Fibroblast of lung (primary cell): ENCODE measurements at places on chromosomes 7 and 10. TPM values are rescaled to one million over a fixed set of nuclear protein-coding genes. Genes with fewer than 3 reads are reported as not detected.
A peak's percentile ranks its signal among the peaks of the same experiment; 100 is the strongest.

DNA sequence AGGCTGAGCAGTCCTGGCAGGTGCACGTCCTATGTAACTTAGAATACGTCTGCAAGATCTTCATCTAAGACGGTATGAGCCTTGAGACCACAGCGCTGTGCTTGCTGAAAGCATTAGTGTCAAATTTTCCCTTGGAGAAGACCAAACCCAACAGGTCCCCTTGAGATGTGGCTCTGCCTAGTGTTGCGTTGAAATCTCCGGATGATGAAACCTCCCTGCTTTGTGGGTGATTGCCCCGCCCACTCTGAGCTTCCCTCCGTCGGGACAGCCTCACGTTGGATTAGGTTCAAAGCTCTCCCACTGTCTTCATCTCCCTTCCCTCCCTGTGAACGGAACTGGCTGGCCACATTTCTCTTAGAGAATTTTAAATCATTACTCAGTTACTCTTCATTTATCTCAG lies 102.0 kb downstream of the ADARB2 start:
- no peak overlapping the region for H3K27ac ChIP-seq
- no peaks in the 10 kb centered on the region for H3K27me3 ChIP-seq
- H3K4me3 ChIP-seq = no peak overlapping the region
- DNase-seq = no peak
- H3K36me3 ChIP-seq = no peaks in the 10 kb centered on the region
- H3K4me1 ChIP-seq = no peaks in the 10 kb centered on the region

DNA sequence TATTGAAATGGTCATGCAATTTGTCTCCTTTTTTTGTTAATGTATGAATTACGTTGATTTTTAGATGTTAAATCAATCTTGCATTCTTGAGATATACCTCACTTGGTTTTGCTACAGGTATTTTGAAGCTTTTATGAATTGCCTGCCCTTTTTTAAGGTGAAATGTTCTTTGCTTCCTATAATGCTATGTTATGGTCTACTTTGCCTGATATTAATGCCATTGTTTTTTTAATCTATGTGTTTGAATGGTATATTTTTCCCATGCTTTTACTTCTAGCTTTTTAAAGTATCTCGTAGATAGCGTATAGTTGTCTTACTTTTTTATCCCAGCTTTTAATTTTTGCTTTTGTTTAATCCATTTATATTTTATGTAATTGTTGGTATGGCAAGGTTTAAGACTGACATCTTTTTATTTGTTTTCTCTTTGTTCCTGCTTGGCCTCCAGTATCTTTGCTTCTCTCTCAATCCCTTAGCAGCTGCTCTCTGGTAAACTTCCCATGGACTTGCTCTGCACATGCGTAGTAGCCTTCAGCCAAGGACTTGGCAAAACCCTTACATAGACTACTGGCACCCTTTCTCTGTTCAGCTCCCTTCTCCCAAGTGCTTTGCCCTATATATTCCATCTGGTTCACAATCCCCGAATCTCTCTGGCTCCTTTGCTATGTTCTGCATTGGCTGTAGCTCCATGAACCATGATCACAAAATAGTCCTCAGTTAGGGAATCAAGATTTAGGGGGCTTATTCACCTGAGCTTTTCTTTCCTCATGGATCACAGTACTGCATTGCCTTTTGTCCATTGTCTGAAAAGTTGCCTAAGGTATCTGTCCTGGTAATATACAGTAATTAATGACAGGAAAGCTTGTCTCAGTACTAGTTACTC lies 8.4 kb downstream of the TRIM24 start:
- H3K4me1 ChIP-seq = no peaks in the 10 kb centered on the region
- H3K4me3 ChIP-seq = no peak overlapping the region
- H3K36me3 ChIP-seq = no peaks in the 10 kb centered on the region
- H3K27ac ChIP-seq = no peak overlapping the region

DNA sequence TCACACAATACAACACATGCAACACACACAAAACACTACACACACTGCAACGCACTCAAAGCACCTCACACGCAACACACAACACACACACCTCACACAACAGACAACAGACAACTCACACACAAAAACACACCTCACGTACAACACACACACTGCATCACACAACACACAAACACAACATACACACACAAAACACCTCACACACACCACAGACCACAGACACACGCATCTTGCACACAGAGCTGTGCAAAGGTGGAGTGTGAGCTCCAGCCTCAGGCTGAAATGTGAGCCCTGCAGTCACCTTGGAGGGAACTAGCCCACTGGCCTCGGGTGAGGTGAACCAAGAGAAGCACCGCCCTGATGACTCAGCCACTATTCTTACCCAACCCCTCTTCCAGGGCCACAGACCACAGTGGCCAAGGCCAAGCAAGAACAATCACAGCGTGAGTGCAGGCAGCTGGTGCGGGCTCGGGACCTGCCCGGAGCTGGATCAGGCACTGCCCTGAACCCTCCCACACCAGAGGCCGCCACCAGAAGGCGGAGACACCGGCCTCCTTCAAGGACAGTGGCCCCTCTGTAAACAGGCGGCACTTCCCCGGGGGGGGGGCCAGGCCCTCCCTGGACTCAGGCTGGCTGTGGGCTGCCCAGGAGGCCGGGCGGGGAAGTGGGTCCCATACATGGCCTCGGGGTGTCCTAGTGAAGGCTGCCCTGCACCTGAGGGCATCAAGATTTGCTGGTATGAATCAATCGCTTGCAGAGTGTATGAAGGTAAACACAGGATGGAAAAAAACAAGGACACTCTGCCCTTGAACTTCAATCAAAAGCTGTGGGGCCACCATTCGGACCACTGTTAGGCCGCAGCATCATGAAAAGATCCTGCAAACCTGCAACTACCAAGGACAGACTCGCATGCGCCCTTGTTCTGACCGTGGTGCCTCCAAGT lies 106.7 kb downstream of the TNS3 start:
- H3K4me1 ChIP-seq = peaks cover 31% of the 10 kb centered on the region
- peak; percentile 98 for DNase-seq
- H3K27me3 ChIP-seq = no peaks in the 10 kb centered on the region
- peaks cover 1% of the 10 kb centered on the region for H3K36me3 ChIP-seq
- H3K4me3 ChIP-seq = no peak overlapping the region
- H3K27ac ChIP-seq = no peak overlapping the region

- H3K4me1 ChIP-seq = no peaks in the 10 kb centered on the region
- no peak overlapping the region for H3K4me3 ChIP-seq
- peak; percentile 52 for DNase-seq
- no peaks in the 10 kb centered on the region for H3K36me3 ChIP-seq
- no peak overlapping the region for H3K27ac ChIP-seq
Observed at GRCh38 chr7:36986948-36987724, 262.8 kb upstream of the AOAH start.

DNA sequence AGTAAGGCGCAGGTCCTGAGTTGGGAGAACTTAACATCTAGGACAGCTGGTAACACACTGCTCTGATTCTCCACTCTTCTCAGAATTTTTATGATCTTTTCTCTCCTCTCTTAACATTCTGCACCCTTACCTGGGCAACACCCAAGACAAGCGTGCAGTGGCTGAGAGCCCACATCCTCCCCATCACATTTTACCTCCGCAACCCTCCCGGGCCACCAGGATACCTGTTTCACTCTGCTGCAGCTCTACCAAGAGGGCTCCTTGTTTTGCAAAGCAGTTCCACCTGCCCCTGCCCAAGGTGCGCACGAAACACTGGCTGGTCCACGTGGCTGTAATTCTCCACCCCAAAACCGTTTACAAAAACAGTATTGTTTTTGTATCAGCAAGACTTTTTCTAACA lies 81.5 kb downstream of the ITIH5 start:
- no peak overlapping the region for H3K4me3 ChIP-seq
- H3K36me3 ChIP-seq = no peaks in the 10 kb centered on the region
- no peak overlapping the region for H3K27ac ChIP-seq
- DNase-seq = no peak

GRCh38 chr7:74027683-74028320 lies at the start of gene ELN:
TSS of gene ELN (plus strand) at chr7:74028173. CDS start at chr7:74028188, 15 bp downstream.
- H3K27ac ChIP-seq = no peak within 1 kb of the TSS
- H3K4me3 ChIP-seq = no peak within 1 kb of the TSS
- H3K4me1 ChIP-seq = peaks cover 29% of the 10 kb centered on the region
- H3K27me3 ChIP-seq = peaks cover 10% of the 10 kb centered on the region
- no peaks in the 10 kb centered on the region for H3K36me3 ChIP-seq

DNA sequence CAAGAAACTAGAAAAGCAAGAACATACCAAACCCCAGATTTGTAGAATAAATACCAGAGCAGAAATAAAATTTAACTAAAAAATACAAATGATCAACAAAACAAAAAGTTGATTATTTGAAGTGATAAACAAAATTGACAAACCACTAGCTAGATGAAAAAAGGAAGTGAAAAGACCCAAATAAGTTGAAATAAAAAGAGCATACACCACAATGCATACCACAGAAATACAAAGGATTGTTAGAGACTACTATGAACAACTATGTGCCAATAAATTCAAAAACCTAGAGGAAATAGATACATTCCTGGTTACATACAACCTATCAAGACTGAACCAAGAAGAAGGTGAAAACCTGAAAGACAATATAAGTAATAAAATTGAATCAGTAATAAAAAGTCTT lies 333.4 kb downstream of the SH2D4B start:
- H3K4me3 ChIP-seq = no peak overlapping the region
- no peak for DNase-seq
- no peaks in the 10 kb centered on the region for H3K4me1 ChIP-seq

- H3K4me3 ChIP-seq = no peak overlapping the region
- H3K27me3 ChIP-seq = no peaks in the 10 kb centered on the region
- no peak overlapping the region for H3K27ac ChIP-seq
Observed at GRCh38 chr10:122159141-122159970, 111.7 kb upstream of the BTBD16 start.

GRCh38 chr7:83684928-83685327 lies 36.0 kb upstream of the SEMA3E start:
- H3K27ac ChIP-seq = no peak overlapping the region
- DNase-seq = no peak
- H3K4me3 ChIP-seq = no peak overlapping the region
- no peaks in the 10 kb centered on the region for H3K27me3 ChIP-seq
- H3K36me3 ChIP-seq = no peaks in the 10 kb centered on the region

GRCh38 chr10:85187047-85187446 lies 858.7 kb downstream of the CCSER2 start:
- no peaks in the 10 kb centered on the region for H3K4me1 ChIP-seq
- no peaks in the 10 kb centered on the region for H3K36me3 ChIP-seq

DNA sequence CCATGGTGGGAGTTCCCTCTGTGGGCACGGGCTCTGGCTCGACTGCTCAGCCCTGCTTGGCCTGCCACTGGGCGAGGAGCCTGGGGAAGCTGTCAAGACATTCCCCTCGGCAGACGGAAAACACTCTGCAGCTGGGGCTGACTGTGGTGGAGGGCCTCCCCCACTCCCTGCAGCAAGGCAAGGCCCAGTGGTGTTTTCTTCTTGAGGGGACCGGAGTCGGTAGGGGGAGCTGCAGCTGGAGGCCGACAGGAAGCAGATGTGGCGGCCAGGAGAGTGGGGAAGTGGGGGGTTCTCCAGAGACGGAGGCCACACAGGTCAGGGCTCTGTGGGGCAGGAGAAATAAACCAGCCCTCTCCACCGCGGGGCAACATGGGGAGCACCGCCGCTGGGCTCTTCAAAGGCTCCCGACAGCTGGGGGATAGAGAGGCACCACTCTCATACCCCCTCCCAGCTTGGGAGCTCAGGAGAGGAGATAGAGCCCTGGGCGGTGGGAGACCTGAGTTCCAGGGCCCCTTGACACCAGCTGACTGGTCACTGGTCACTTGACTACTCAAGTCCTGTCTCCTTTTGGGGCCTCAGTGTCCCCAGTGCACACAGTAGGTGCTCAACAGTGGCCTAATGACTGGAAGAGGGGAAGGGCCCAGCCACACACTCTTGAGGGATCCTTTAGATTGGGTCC lies 43.4 kb downstream of the PPIF start:
- peaks cover 3% of the 10 kb centered on the region for H3K4me1 ChIP-seq
- DNase-seq = no peak
- peaks cover 18% of the 10 kb centered on the region for H3K36me3 ChIP-seq

DNA sequence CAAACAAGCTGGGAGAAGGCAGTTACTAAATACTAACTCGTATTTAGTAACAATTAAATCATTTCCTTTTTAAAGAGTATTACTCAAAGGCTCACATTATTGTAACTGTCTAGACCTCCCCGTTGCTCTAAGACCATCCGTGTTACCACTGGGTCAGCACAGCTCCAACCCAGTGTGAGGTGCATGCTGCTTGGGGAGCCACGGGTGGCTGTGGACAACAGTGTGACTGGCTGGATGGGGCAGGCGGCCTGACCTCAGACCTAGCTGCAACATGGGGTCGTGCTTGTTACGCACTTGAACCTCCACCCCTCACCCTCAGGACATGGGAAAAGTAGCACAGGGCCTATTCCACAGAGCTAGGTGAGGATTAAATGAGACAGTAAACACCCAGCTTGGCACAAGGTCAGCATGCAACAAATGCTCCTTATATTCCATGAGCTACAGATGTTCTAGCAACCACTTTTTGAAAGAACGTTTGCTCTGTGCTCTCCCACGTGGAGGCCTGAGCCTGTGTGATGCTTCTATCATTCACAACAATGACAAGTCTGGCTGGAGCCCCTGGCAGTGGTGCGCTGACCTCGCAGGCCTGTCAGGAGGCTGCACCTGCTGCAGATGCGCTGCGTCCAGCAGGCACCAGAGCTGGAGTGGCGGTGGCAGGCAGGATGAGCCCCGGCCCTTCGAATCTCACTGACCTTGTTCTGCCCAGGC lies 135.7 kb downstream of the PKD1L1 start:
- H3K4me1 ChIP-seq = no peaks in the 10 kb centered on the region
- H3K36me3 ChIP-seq = no peaks in the 10 kb centered on the region
- H3K27me3 ChIP-seq = no peaks in the 10 kb centered on the region
- no peak overlapping the region for H3K27ac ChIP-seq

Gene POLD2
- total RNA-seq = 58.8 and 76.5 TPM in 2 replicates

Gene RNF133
- total RNA-seq = 0.26 and 0.50 TPM in 2 replicates
